ENCODE measurements at places on chromosomes 3 and 15. TPM values are rescaled to one million over a fixed set of nuclear protein-coding genes. Genes with fewer than 3 reads are reported as not detected.

GRCh38 chr3:38471260-38471857, 17.7 kb downstream of the ACVR2B start:
- DNase-seq, result no peak

DNA sequence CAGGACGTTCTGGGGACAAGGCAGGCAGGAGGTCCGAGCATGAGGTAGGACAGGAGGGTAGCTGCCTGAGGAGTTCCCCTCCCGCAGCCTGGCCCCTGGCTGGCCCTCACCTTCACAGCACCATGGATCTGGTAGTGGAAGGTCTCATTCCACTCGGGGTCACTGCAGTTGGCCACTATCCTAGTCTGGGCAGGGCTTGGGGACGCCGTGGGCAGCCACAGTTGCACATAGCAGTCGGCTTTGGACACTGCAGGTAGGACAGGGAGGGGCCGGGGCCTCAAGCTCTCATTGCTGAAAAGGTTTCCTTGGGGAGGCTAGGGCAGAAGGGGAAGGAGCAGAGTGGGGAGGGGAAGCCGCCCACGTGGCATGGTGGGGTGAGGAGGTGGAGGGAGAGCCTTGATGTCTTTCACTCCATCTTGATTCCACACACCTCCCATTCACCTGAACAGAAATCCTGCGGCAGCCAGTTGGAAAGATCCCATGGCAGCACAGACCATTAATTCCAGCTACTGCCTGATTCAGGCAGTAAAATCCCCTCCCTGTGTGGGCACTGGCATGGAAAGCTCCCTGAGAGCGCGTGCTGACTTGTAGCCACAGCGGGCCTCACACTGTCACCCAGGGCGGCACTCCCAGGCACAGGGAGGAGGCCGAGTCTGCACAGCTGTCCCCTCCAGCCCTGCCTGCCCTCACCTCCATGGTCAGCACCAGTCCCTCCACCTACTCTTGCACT, 2.1 kb downstream of the PLA2G4F start:
- no peak for DNase-seq

- DNase-seq, result no peak
Observed at GRCh38 chr3:36877930-36878685, 66.7 kb downstream of the TRANK1 start.

GRCh38 chr3:43198301-43198700, 88.0 kb upstream of the SNRK start:
- DNase-seq, result no peak

GRCh38 chr3:124295362-124295761, 303.4 kb upstream of the ROPN1 start:
- no peak for DNase-seq

GRCh38 chr15:79608066-79608864, 176.1 kb downstream of the MINAR1 start:
- DNase-seq, result no peak

GRCh38 chr3:175257123-175257522, 398.0 kb downstream of the NAALADL2 start:
- no peak for DNase-seq

DNA sequence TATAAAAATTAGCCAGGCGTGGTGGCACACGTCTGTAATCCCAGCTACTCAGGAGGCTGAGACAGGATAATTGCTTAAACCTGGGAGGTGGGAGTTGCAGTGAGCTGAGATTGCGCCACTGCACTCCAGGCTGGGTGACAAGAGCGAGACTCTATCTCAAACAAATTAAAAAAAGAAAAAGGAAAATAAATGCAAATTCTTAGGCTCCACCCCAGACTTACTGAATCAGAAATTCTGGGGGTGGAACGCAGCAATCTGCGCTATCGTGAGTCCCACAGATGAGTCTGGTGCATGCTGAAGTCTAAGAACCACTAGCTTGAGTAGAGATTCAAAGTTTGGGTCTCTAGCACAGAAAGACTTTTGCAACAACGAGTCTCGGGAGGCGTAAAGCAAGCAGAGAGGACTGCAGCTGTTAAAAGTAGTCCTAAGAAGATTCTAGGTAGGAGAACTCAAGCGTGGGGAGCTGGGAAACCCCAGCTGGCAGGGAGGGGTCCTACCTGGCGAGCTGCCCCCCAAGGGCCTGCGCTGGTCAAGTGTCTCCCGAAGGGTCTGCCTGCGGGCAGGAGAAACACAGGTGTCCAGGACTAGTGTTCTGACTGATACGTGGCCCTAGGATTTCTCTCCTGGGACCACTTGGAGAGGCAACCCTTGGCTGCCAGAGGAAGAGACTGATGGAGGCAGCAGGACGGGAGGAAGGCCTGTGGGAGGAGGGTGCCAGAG, 21.9 kb downstream of the CEP19 start:
- DNase-seq, result no peak

NOX5 gene
- total RNA-seq, result not detected

KBTBD8 gene
- 8.5 TPM for total RNA-seq

ALAS1 gene
- total RNA-seq, result 62.8 TPM

CISH gene
- 16.9 TPM for total RNA-seq

GPR149 gene
- total RNA-seq, result not detected

CPN2 gene
- total RNA-seq, result not detected

PLSCR5 gene
- total RNA-seq, result not detected

VIPR1 gene
- total RNA-seq, result 1.8 TPM
